ENCODE measurements at places on chromosomes 2 and 18.

DNA sequence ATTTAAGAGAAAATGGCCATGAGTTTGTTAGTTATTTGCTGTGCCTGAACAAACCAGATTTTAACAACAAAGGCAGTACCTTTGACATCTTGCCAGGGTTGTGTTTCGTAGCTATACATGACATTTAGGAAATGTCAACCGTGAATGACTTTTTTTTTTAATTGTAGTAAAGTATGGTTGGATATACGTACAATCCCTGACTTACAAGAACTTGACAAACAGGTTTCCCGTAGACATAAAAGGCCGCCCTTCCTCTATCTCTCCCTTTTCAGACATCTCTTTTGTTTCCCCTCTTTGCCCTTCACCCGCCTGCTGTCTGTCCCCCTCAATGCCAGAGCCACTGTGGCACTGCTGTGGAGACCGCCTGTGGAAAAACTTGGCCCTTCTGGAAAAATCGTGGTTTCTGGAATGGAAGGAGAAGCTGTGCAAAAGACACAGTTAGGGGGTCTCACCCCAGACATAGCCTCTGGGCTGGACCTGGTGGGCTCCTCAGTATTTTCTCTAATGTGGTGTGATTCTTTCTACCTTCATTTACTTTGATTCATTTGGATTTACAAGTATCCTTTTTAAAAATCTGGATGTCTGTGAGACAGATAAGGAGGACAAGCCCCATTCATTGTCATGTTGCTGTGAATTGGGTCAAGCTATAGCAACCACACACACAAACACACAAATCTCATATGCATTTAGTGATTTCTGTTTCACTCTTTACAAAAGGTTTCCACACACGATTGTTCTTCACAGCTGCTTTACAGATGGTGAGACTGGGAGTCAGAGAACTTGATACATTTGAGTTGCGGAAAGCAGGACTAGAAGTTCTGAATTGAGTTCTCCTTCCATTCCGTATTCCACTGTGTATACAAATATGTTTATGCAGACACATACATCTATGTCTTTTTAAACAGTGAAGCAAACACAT lies 48.6 kb downstream of the SPATS2L start:
- no peaks in the 10 kb centered on the region for H3K27me3 ChIP-seq
- no peak overlapping the region for H3K27ac ChIP-seq
- DNase-seq, result no peak
- H3K36me3 ChIP-seq, result no peaks in the 10 kb centered on the region

DNA sequence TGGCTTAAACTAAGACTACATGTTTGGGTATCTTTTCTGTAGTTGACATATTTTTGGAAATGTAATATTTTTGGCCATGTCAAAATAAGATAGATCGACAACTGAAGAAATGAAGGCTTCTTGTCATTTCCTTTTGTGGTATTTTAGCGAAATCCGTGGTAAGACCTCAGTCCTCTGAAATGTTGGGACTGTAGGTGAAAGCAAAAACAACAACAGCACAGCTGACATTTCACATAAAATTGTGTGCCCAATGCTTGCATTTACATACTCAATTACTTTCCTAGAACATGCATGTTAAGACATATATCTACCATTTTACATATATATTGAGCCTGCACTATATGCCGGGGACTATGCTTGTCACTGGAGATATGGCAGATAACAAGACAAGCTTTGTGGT lies 50.2 kb downstream of the SPP2 start:
- H3K4me1 ChIP-seq, result peaks cover 36% of the 10 kb centered on the region
- H3K27me3 ChIP-seq, result no peaks in the 10 kb centered on the region
- H3K27ac ChIP-seq, result no peak overlapping the region
- H3K4me3 ChIP-seq, result no peak overlapping the region

DNA sequence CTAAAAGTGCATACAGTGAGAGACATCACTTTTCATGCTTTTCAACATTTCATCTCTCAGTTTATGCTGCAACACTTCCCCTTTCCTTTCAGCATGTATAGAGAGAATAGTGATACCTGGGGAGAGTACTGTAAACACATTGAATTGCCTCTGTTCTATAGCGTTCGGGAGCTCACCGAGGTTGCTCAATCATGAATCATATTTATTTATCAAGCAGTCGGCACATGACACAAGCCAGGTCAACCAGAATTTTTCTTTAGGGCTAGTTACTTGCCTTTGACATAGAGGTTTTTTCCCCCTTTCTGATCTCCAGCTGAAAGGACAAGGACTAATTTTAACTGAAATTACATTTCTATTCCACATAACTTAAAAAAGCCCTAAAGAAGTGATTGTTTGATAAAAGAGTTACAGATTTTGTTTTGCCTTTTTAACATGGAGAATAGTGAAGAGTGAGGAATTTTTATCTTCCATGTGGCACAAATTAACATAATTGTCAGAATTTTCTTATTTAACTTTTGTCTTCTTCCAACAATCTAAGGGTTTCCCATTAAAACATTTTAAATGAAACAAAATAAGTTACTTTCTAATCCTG lies 690.9 kb upstream of the TMEFF2 start:
- no peaks in the 10 kb centered on the region for H3K27me3 ChIP-seq
- no peak for DNase-seq
- H3K4me1 ChIP-seq, result no peaks in the 10 kb centered on the region
- H3K4me3 ChIP-seq, result no peak overlapping the region

DNA sequence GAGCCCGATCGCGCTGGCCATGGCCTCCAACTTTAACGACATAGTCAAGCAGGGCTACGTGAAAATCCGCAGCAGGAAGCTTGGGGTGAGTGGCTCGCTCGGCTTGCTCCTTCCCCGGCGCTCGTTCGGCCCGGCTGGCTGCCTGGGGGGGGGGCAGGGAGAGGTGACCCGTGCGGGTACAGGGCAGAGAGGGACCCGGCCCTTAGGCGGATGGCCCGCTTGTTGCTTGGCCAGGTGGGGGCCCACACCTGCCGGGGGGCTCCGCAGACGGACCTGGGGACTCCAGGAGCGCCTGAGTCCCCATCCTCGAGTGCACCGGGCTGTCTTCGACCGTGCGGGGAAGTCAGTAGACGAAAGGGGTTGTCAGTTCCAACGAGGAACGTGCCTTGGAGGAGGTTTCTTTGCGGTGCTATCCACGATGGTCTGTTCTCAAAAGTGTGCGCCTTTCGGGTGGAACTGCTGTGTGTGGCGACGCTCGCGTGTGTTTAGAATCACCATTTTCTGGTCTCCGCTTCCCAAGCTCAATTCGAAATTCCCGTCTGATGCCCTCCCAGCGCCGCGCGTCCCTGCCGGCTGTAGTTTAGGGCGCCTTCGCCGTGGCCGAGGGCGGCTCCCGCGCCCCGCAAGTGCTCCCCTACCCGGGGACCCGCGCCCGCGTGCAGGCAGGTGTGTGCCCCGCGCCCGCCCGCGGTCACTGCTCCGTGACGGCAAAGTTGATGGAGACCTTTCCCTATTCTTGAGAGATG lies 711 bp downstream of the DOK6 start:
- H3K4me3 ChIP-seq, result no peak overlapping the region
- peaks cover 3% of the 10 kb centered on the region for H3K27me3 ChIP-seq
- no peaks in the 10 kb centered on the region for H3K4me1 ChIP-seq
- no peaks in the 10 kb centered on the region for H3K36me3 ChIP-seq
- DNase-seq, result no peak
- H3K27ac ChIP-seq, result no peak overlapping the region

DNA sequence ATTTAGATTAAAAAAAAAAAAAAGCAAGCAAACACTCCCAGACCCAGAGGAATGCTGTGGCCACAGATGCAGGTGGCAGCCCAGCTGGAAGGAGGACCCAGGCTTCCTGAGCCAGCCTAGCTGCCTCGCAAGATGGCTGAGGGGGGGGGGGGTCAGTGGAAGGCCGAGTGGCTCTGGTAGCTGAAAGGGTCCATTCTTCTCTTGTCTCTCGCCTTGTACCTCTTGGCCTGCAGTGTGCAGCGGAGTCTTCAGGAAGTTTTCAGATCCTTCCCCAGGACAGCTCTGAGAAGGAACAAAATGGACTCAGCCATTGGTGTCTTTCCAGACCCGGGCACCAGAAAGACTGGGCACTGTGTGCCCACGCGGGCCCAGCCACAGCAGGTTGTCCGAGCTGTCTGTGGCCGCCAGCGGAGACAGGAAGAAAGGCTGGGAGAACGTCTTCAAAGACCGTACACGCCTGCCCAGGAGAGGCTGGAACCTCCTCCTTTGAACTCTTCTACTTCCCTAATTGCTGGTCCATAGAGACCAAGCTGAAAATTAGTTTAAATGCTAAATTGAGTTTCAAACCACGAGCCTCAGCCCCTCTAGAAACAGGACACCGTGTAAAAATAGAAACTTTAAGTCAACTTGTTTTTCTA lies 21.3 kb downstream of the APCDD1 start:
- H3K27me3 ChIP-seq, result no peaks in the 10 kb centered on the region
- H3K27ac ChIP-seq, result no peak overlapping the region

GRCh38 chr2:202628646-202629198 lies 6.0 kb upstream of the FAM117B start:
- peaks cover 19% of the 10 kb centered on the region for H3K4me1 ChIP-seq
- no peak overlapping the region for H3K27ac ChIP-seq
- no peaks in the 10 kb centered on the region for H3K36me3 ChIP-seq
- DNase-seq, result no peak

DNA sequence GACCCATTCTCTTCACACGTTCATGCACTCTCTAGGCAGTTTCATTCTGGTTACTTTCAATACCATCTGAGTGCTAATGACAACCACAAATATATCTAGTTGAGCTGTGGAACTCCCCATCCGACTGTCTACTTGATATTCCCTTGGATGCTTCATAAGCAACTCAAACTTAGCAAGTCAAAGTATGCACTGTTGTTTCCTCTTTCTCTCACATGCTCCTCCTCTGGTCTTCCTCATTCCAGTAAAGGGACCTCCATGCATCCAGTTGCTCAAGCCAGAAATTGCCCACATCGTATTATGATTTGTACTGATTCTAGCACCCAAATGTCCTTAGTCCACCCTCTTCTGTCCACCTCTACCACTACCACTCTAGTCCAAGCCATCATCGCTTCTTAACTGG lies 22.3 kb downstream of the SEMA4F start:
- no peaks in the 10 kb centered on the region for H3K27me3 ChIP-seq
- DNase-seq, result no peak
- H3K4me1 ChIP-seq, result no peaks in the 10 kb centered on the region
- H3K4me3 ChIP-seq, result no peak overlapping the region
- peaks cover 76% of the 10 kb centered on the region for H3K36me3 ChIP-seq

GRCh38 chr2:183903026-183903425 lies 695.3 kb upstream of the ZNF804A start:
- H3K27me3 ChIP-seq, result no peaks in the 10 kb centered on the region
- H3K4me3 ChIP-seq, result no peak overlapping the region
- no peak overlapping the region for H3K27ac ChIP-seq
- no peaks in the 10 kb centered on the region for H3K36me3 ChIP-seq

GRCh38 chr18:23365602-23366001 lies 87.5 kb upstream of the RIOK3 start:
- H3K27me3 ChIP-seq, result no peaks in the 10 kb centered on the region
- no peaks in the 10 kb centered on the region for H3K4me1 ChIP-seq
- DNase-seq, result no peak
- no peaks in the 10 kb centered on the region for H3K36me3 ChIP-seq
